Lung microvascular endothelial cell (primary cell): ENCODE measurements at places on chromosomes 13 and 19.

- DNase-seq: no peak
Measured at GRCh38 chr19:3350014-3350663, 16.2 kb upstream of the NFIC start.

GRCh38 chr13:39379667-39380655 lies 223.0 kb downstream of the LHFPL6 start:
- DNase-seq: no peak

GRCh38 chr19:57537953-57538547 lies 10.9 kb downstream of the ZNF549 start:
- DNase-seq: no peak

DNA sequence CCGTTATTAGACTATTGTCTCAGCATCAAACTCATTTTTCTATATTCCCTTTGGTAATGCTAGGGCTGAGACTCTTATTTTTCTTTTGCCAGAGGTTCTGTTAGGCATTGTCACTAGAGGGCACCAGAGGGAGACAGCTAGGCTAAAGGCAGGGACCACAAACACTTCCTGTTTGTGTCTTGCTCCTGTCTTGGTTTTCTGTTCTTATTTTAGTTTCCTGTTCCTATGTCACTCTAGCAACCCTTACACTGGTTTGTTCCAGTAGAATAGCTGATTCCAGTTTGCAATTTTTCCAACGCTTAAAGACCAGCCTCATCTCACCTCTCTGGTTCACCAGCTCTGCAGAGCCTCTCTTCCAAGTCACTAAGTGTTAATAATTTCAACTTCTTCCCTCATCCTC lies 772.0 kb downstream of the DIAPH3 start:
- DNase-seq: peak; percentile 68

- DNase-seq: no peak
Measured at GRCh38 chr19:3750211-3750610, 11.3 kb downstream of the APBA3 start.
